ENCODE measurements at places on chromosomes 16 and 17.

GRCh38 chr16:52953215-52953614, 99.5 kb downstream of the CHD9NB start:
- DNase-seq, result no peak

- no peak for DNase-seq
Observed at GRCh38 chr16:65600046-65600445, 478.2 kb upstream of the CDH11 start.

DNA sequence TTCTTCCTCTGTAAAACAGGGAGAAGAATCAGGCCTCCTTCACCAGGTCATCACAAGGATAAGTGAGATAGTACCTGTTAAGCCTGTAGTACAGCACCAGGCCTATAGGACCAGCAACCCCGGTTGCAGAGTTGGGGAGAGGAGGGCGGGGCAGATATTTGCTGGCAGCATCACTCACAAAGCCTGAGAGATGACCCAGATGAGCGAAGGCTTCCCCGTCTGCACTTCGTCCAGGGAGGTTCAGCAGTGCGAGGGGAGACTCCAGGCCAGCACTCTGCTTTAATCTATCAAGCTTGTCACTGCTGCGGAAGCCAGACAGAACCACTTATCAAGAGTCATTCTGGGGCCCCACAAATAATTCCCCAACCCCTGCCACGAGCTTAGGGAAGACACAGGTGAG, 15.8 kb upstream of the RBBP6 start:
- no peak for DNase-seq

DNA sequence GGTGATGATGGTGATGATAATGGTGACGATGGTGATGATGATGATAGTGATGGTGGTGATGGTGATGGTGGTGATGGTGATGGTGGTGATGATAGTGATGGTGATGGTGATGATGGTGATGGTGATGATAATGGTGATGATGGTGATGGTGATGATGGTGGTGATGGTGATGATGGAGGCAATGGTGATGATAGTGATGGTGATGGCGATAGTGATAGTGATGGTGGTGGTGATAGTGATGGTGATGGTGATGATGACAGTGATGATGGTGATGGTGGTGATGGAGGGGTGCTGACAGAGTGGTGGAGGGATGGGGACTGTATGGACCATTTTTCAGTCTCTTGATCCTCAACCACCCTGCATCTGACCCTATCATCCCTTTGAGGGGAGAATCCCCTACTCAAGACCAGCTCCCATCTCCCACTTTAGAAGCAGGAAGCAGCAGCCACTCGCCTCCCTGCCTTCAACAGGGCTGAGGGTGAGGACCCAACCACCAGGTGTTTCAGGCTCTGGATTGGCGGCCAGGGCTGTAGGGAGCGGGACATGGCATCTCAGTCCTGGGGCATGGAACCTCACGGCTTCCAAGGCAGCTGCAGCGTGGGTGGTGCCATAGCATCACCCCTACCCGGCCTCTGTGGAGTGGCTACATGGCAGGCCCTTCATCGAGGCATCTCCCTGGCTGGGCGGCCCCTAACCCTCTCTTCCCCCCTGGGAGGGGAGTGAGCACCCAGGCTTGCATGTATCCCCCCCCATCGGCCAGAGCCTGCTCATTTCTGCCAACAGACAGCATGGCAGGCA, 4.5 kb downstream of the FSCN2 start:
- no peak for DNase-seq

GRCh38 chr16:51940183-51940582, 606.8 kb downstream of the TOX3 start:
- DNase-seq, result no peak

- DNase-seq, result no peak
Observed at GRCh38 chr16:73228649-73229048, 180.7 kb upstream of the ZFHX3 start.
